ENCODE measurements at places on chromosomes 2 and 18.

DNA sequence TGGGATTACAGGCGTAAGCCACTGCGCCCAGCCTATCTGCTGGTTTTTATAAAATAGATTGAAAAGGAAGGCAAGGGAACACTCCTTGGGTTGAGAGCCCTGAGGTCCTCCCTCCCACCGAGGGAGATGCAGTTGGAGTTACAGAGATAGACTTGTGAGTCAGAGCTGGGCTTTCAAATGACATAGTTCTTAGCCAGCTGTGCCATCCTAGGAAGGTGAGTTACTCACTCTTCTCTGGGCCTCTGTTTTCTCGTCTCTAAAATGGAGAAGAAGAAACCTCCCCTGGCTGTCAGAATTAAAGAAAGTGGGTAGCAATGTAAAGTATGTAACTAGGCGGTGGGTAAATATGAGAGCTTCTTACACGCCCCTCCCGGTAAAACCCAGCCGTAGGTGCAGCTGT is 2.4 kb downstream of the LRRFIP1 start:
- DNase-seq = no peak

DNA sequence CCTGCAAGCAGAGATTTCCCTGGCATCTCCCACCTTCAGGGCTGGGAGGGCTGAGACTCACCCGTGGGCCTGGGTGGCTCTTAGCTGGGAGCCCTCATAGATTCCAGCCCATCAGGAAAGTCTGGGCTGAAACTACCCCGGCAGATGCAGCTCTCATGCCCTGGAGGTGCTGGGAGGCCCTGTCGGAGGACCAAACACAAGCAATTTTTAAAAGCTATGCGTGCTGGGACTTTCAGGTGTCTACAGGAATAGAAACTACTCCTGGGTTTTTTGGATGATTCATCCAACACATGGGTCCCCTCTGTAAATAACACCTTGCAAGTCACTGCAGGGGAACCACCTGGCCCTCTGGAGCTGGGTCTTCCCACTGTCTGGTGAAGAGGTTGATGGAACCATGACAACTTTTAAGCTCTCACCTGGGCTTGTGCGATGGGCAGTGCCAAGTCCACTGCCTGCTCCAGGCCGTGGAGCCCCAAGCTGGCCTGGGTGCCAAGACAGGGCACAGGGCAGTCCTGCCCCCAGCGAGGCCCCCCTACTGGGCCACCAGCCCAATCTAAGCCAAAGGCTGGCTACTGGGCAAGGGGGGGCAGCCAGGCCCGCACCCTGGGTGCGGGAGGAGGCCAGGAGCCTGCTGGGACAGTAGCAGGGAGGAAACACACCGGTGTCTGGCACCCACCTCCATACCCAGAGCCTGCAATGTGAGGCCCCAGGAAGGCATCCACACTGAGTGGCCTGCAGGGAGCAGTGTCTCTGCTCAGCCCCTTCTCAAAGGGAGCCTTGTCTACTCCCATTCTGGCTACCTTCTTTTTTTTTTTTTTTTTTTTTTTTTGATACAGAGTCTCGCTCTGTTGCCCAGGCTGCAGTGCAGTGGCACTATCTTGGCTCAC is 1.1 kb upstream of the GPR55 start:
- no peak for DNase-seq

DNA sequence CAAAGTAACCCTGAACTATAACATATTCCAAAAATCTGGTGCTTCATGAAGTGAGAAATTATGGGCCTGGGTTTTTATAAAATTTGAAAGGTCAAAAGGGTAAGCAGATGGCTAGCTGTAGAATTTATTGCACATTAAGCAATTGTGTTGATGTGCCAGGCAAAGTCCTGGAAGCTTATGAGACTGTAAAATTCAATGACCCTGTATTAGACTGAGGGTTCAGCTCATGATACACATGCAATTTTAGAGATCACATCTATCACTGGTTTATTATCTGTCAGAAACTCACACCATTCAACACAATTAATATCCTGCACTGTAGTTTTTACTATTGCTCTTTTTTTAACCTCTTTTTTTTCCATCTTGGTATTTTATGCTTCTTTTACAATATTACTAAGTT is 1162.6 kb upstream of the SLC39A10 start:
- no peak for DNase-seq

GRCh38 chr2:98518101-98518500 is 73.4 kb downstream of the INPP4A start:
- DNase-seq = no peak

GRCh38 chr2:157333304-157334047 is 7.9 kb upstream of the ERMN start:
- DNase-seq = no peak

DNA sequence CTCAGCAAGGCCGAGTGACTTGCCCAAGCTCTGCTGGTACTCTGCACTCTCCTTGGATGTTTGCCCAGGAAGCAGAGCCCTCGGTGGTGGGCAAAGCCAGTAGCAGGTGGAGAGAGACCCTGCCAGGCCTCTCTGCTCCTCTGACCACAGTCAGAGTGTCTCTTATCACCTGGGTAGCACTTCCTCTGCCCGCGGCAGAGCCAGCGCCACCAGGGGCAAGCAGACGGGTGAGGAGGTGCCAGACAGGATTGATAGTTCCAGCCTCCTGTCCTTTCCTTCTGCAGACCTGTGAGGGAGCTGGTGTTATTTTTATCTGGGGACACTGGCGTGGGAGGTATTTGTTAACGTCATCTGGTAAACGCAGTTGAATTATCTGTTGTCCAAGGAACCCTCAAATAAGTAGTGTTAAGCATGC is 152.9 kb downstream of the SMAD7 start:
- DNase-seq = no peak

DNA sequence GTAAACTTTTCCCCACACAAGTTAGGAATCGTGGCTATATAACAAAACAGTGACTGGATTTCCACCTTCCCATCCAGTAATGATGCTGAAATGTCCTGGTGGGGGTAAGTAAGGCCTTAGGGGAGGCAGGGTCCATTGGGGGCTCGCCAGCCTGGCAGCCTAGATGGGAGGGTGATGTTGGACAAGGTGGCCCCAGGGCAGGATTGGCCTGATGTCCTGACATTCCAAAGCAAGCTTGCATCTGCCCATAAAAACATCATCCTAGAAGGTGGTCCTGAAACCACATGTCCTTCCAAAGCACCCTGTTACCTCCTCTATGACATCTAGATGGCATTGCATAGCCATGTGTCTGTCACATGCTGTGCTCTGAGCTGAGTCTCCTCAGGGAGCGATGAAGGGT is 54.1 kb upstream of the RAB6C start:
- no peak for DNase-seq

DNA sequence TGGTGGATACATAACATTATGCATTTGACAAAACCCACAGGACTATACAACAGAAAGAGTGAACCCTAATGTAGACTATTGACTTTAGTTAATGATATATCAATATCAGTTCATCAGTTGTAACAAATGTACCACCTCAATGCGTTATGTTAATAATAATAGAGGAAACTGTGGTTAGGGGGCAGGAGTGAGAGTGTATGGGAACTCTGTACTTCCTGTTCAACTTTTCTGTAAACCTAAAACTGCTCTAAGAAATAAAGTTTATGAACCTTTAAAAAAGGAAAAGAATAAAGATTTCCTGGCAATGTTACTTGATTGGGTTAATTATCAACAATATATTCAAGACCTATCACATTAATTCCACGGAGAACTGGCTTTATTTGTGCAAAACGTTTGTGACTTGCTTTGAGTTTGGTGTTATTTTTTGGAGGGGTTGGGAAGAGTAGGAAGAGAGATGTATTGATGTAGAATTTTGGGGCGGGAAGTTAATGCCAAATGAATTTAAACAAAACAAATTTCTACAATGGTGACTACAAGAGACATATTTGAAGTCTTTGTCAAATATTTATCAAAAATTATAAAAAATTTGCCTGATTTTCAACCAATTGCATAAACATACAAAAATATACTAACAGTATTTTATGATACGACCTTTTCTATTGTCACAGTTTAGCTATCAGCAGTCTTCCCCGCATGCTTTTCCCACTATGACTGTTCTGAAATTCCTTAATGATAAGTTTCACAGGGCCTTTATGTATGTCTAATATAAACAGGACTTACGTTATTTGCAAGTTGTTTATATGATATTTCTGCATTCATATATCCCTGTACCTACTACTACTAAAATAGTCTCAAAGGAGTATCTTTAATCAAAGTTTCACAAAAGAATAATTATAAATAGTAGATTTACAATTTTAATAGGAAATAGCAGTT is 2.1 kb upstream of the RTN4 start:
- no peak for DNase-seq

- no peak for DNase-seq
Observed at GRCh38 chr18:38611036-38611964, 1045.7 kb upstream of the CELF4 start.

DNA sequence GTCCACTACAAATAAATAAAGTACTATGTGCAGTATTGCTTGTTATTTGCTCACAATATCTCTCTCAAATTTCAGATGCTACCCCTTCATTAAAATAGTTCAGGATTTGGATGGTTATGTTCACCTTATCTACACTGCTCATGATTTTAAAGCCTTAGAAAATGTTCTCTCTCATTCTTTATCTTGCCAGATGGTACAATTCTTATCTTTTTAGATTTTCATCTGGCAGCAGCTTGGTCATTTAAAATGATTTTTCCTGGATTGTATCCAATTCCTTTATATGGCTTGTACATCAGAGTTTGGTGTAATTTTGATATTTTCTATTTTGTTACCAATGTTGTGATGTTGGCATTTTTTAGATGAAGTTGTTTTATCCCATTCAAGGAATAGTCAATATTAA is 10.1 kb upstream of the ADAM23 start:
- DNase-seq = no peak

DNA sequence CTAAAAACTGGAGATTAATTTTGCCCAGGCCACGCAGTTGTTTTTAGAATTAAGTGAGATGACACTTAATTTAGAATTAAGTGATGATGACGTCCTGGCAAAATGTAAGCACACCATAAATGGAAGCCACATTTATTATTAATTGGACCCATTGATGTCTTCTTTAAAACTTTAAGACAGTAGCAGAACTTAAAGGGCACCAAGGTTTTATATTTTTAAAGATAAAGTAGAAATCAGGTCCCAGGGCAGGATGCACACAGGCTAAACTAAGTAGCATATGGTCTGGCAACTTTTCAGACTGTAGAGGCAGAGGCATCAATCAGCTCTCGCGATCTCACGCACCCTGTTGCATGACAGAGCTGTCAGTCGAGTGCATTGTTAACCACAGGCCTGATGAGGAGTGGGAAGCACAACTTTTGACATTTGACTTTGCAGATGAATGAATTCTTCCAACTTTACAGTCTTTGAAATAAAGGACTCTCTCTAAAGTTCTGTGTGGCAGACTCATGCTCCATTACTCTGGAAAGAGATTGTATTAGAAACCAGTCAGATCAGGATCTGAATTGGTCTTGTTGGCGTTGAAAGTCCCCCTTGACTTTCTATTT is 232.4 kb downstream of the CD226 start:
- DNase-seq = no peak

Data from left renal pelvis (tissue), 4 donors.